ENCODE measurements at places on chromosomes 2 and 18.

DNA sequence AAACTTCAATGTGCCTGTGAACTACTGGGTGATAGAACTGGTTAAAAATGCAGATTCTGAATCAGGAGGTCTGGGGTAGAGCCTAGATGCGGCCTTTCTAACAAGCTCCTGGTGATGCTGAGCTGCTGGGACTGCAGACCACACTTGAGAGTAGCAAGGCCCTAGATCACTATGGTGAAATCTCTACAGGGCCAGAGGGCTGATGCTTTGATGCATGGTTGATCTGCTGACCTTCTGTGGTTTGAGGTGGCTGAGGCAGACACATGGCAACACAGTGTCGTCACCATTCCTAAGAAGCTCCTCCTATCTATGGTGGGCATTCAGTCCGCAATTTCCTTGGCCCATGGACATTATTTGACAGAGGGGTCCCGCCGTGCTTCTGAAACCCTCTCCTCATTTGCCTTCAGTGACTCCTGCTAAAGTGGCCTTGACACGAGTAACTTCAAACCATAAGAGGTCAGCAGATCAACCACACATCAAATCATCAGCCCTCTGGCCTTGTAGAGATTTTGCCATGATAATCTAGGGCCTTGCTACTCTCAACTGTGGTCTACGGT lies 19.8 kb downstream of the CCDC68 start:
- no peak for DNase-seq

GRCh38 chr2:70947556-70948184 lies 12.0 kb downstream of the ATP6V1B1 start:
- DNase-seq, result no peak

- DNase-seq, result no peak
Observed at GRCh38 chr2:178229927-178230326, 35.6 kb downstream of the OSBPL6 start.

GRCh38 chr2:215680605-215681598 lies 245.0 kb upstream of the FN1 start:
- peak; percentile 46 for DNase-seq

DNA sequence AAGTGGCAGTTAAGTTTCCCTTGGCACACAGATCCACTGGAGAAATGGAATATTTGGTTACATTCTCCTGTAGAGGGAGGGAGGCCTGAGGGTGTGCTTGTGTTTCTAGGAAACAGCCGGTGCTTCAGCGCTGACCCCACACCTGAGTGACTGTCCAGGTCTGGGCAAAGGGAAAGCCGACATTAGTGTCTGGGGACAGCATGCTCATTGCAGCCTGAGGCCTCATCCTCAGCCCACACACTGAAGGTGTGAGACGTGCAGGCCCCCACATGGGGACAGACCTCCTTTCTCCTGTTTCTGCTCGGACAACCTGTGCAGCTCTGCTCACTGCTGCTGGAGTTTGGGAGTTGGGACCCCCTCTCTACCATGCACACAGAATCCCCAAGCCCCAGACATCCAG lies 178.3 kb downstream of the ACKR3 start:
- DNase-seq, result no peak

DNA sequence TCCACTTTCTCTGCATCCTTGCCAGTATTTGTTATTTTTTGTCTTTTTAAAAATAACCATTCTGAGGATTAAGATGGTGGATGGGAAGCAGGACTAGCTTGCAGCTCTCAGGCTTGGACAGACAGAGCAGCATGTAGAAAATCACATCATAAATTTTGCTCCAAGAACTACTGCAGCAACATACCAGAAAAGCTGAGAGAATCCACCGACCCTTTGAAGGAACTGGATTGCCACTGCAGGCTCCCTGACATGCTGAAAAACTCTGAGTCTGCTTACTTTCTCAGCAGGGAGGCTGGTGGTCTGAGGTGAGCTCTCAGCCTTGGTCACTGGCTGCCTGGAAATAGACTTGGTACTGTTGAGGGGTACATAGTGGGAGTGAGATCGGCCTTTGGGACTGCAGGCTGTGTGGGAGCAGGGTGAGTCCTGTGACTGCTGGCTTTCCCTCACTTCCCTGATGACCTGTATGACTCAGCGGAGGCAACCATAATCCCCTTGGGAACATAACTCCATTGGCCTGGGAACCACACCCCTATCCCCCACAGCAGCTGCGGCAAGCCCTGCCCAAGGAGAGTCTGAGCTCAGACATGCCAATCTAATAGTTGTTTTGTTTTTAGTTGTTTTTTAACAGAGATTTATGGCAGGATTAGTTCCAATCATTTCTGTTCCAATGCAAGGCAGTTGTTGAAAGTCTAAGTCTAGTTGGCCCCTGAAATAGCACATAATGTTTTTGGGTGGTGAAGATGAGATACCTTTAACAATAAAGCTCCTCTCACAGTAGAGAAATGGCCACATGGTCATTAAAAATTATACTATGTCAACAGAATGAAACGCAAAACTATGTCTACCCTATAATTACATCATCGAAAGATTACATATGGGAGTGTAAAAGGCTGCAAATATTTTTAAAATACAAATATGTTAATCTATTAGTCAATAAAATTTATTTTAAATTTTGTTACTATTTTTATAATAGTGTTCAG lies 414.2 kb upstream of the CHAC2 start:
- DNase-seq, result no peak

- no peak for DNase-seq
Observed at GRCh38 chr2:230862292-230862691, 2.5 kb upstream of the ITM2C start.

DNA sequence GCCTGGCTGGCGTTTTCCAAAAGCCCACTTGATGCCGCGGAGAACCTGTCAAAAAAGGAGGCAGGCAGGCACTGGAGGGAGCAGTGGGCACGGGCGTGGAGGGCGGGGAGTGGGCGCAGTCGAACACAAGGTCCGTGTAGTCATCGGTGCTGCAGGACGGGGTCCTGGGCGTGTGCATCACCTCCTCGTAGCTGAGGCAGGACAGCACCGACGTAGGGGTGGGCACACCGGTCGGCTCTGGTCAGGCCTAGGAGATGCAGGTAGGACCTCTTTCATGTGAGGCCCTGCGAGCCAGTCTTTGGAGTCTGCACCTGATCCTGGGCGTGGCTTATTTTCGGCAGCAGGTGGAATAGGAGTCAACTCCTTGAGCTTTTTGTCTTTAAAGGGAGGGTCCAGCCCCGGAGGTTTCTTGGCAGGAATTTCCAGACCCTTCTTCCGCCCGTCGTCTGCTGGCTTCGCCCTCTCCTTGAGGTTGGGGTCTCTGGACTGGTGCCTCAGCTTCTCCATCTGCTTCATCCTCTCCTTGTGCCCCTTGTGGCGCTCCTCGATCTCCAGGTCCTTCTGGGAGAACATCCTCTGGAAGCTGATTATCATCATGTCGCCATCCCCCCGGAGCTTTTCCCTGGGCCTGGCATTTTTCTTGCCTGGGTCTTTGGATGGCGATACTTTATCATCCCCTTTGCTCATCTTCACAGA lies 892.5 kb upstream of the LRRTM1 start:
- no peak for DNase-seq

DNA sequence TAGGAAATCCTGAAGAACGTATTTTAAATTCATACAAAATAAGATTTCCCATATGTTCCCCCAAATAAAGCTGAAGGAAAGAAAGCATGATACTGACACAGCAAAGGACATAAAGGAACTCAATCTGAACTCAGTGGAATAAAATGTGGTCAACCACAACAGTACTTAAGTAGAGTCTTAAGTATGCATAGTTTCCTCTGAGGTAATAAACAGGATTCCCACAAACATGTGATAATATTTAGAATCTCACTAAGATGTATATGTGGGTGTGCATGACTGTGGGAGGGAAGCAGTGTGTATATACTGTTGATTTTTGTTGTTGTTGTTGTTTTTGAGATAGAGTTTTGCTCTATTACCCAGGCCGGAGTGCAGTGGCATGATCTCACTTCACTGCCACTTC lies 69.3 kb downstream of the NOL10 start:
- no peak for DNase-seq

DNA sequence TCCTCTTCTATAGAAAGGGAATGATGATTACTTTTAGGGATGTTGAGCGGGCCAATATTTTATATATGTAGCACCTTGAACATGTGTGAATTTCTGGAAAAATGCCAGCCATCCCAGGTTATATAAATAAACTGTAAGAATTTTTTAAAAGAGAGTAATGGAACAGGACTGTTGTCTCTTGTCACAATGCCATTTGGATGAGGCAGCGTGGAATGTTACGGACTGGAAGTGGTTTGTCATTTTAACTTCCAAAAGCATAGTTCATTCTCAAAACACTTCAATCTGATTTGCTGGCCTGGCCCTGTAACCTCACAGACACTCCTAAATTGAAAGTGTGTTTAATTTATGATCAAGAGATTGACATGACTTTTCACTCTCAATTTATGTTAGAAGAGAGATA lies 70.8 kb downstream of the TPGS2 start:
- DNase-seq, result no peak

DNA sequence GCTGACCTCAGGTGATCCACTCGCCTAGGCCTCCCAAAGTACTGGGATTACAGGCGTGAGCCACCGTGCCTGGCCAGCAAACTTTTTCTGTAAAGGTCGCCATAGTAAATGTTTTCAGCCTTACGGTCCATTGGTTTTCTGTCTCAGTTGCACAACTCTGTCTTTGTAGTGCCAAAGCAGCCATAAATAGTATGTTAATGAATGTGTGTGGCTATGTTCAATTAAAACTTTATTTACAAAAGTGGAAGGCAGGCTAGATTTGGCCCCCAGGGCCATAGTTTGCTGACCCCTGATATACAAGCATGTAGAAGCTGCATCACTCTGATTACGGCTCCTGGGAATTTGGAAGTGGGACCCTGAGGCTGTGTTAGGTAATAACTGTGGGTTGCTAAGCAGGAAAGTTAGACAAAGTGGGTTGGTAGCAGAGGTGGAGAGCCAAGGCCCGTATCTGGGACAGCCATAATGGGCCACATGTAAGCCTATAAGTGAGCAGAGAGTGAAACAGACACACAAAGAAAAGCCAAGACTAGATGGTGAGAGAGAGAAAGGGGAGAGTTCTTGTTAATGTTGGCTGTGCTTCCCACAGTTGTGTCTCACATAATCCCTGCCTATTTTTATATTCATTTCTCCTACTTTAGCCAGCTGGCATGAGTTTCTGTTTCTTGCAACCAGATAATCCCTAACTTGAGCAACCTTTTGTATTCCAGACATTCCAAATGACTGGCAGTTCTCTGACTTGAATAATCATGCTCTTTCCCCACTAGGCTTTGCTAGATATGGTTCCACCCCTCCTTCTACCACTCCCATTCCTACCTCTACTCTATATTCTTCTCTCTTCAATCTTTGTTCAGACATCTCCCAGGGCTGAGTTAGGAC lies 223.3 kb upstream of the STON1 start:
- DNase-seq, result no peak

GRCh38 chr2:112887964-112888749 lies 22.8 kb upstream of the IL37 start:
- DNase-seq, result no peak

DNA sequence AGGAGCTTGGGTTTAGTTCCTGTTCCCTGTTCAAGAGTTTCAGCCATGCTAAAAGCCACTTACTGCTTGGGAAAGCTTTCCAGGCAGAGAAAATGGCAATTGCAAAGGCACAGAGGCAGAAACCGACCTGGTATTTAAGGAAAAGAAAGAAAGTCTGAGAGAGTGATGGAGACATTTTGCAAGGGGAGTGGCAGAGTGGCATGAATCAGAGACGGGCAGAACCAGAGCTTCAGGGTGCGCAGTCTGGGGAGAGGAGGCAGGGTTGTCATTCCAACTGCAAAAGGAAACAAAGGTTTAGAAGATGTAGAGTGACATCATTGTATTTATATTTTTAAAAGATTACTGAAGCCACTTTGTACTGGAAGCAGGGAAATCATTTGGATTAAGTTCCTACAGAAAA lies 14.9 kb upstream of the GNAL start:
- DNase-seq, result no peak

- no peak for DNase-seq
Observed at GRCh38 chr2:144490857-144491256, 29.1 kb downstream of the ZEB2 start.

- no peak for DNase-seq
Observed at GRCh38 chr18:60100778-60101177, 201.0 kb downstream of the PMAIP1 start.

- DNase-seq, result no peak
Observed at GRCh38 chr18:58545338-58546296, 83.3 kb downstream of the ALPK2 start.

GRCh38 chr2:197558393-197558792 lies 42.5 kb downstream of the MOB4 start:
- DNase-seq, result no peak

- DNase-seq, result no peak
Observed at GRCh38 chr18:47928466-47928865, 2.0 kb downstream of the SMAD2 start.

DNA sequence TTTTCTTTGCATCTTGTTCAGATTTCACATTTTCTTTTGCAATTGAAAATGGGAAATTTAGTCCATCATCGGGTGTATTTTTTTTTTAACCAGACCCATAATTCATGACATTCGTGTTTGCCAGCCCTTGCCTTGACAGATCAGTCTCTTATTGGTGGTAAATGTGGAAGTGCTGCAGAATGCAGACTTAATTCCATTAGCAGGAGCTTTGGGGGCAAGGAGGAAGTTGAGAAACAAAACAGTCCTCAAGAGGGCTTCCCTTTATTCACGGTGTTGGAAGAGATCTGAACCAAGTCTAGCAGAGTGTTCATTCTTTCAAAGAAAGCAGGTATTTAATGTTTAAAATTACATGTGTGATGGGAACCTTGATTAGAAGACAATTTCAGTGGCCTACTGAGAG lies 16.6 kb upstream of the RPE start:
- DNase-seq, result no peak

- DNase-seq, result no peak
Observed at GRCh38 chr2:105400138-105400540, 1.3 kb upstream of the FHL2 start.

DNA sequence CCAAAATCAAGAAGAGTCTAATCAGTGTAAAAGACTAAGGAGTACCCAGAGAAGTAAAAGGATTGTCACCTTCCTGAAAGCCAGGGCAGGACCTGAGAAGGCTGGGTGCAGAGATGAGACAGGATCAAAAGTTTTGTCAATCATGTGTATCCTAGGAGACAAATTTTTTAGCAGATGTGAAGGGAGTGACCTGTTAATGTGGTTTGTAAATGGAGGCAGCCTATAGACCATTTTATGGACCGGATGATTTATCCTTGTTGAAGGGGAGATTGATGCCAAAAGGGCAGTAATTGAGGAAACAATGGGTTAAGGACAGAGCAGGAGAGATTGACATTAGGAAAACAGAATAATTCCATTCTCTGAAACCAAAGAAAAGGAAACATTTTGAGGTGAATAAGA lies 813 bp downstream of the NDC80 start:
- no peak for DNase-seq

- peak; percentile 60 for DNase-seq
Observed at GRCh38 chr18:711657-712400, 601 bp downstream of the ENOSF1 start.

DNA sequence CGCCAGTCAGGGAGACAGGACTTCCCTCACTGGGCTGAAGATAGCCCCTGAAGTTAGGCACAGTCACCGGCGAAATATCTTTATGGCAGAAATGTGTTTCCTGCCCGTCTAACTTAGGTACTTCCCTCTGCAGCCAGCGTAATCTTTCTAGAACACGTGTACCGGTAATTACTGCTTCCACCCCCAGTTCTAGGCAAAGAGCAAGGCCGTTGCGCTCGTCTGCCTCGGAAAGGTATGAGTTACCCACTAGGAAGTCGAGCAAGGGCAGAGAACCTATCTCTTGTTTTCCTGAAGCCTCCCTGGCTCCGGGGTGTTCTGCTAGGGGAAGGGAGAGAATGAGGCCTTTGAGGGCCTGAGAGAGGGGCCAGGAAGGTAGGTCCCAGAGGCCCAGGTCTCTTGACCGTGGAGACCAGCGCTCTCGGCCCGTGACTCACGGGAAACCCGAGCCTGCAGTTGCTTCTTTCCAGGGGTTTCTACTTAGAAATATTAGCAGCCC lies 70.0 kb downstream of the TWSG1 start:
- no peak for DNase-seq

All from HuH-7.5 (cell line).